Ureter (tissue), 1 donor: ENCODE measurements at places on chromosomes 3 and 15. TPM values are rescaled to one million over a fixed set of nuclear protein-coding genes. Genes with fewer than 3 reads are reported as not detected.

Gene PAQR5
- 6.5 TPM for total RNA-seq

Gene SPATA12
- not detected for total RNA-seq

Gene MITF
- 28.0 TPM for total RNA-seq

Gene IL17RE
- total RNA-seq = 11.9 TPM

Gene RTP4
- 10.6 TPM for total RNA-seq

Gene SLC9C1
- 0.13 TPM for total RNA-seq

Gene CP
- total RNA-seq = 12.5 TPM

Gene WWTR1
- total RNA-seq = 67.1 TPM

Gene SKOR1
- 0.60 TPM for total RNA-seq

Gene DNAH1
- total RNA-seq = 16.6 TPM

Gene RPLP1
- total RNA-seq = 1,915 TPM

Gene PPIP5K1
- 120 TPM for total RNA-seq

Gene IQCF5
- not detected for total RNA-seq

Gene GREM1
- total RNA-seq = 26.0 TPM

Gene ANKUB1
- total RNA-seq = not detected

Gene LRRC3B
- total RNA-seq = 0.62 TPM

Gene RASA2
- 34.2 TPM for total RNA-seq

Gene TP63
- total RNA-seq = 133 TPM

Gene GXYLT2
- total RNA-seq = 3.6 TPM

Gene BDH1
- 69.4 TPM for total RNA-seq

Gene IL17RC
- total RNA-seq = 34.0 TPM

Gene PPP2R3A
- 11.0 TPM for total RNA-seq

Gene LRRC49
- total RNA-seq = 28.1 TPM

Gene ECE2
- total RNA-seq = 0.81 TPM

Gene PRR20G
- not detected for total RNA-seq

Gene EHHADH
- total RNA-seq = 22.7 TPM

Gene GOLGA6A
- total RNA-seq = not detected

Gene DIPK2A
- total RNA-seq = 24.7 TPM

Gene PLA2G4E
- 0.34 TPM for total RNA-seq

Gene NME9
- 0.49 TPM for total RNA-seq

Gene GP5
- 0.21 TPM for total RNA-seq

Gene USP13
- total RNA-seq = 9.1 TPM

Gene CHCHD6
- total RNA-seq = 15.9 TPM

Gene MESP2
- not detected for total RNA-seq

Gene EXD1
- total RNA-seq = not detected

Gene DNASE1L3
- 6.1 TPM for total RNA-seq
